CD4-positive, CD25-positive, alpha-beta regulatory T cell (primary cell): ENCODE measurements at places on chromosomes 6 and 20. TPM values are rescaled to one million over a fixed set of nuclear protein-coding genes. Genes with fewer than 3 reads are reported as not detected.
A peak's percentile ranks its signal among the peaks of the same experiment; 100 is the strongest.

DNA sequence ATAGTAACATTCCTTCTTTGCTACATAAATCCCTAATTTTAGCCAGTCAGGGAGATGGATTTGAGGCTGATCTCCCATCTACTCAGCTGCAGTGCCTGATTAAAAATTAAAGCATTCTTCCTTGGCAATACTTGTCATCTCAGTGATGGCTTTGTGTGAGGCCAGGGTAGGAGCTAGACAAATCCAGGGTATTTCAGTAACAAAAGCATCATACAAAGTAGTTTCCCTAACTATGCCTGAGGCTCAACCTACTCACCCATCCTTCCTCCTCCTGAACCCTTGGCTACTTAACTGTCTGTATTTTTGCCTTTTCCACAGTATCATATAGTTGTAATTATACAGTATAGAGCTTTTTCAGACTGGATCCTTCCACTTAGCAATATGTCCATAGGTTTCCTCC is 37.7 kb downstream of the HLA-DRB5 start:
- no peak for DNase-seq
- H3K4me1 ChIP-seq = no peaks in the 10 kb centered on the region
- no peaks in the 10 kb centered on the region for H3K36me3 ChIP-seq
- H3K4me3 ChIP-seq = no peak overlapping the region
- no peak overlapping the region for H3K27ac ChIP-seq

DNA sequence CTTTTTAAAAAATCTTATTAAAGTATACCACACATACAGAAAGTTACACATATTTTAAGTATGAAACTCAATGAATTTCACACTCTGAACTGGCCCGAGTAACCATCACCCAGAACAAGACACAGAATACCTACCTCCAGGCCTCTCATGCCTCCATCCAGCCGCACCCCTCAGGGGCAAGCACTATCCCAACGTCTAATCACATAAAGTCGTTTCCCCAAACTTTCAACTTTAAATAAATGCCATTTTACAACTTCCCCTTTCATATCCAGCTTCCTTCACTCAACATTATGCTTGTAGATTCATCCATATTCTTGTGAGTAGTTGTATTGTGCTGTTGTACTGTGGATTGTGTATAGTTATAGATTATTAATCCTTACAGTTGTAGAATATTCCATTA is 539.1 kb downstream of the CD83 start:
- H3K4me3 ChIP-seq = peak overlapping the region; percentile 22
- H3K27me3 ChIP-seq = peaks cover 3% of the 10 kb centered on the region
- DNase-seq = no peak
- no peak overlapping the region for H3K27ac ChIP-seq
- peaks cover 15% of the 10 kb centered on the region for H3K4me1 ChIP-seq

DNA sequence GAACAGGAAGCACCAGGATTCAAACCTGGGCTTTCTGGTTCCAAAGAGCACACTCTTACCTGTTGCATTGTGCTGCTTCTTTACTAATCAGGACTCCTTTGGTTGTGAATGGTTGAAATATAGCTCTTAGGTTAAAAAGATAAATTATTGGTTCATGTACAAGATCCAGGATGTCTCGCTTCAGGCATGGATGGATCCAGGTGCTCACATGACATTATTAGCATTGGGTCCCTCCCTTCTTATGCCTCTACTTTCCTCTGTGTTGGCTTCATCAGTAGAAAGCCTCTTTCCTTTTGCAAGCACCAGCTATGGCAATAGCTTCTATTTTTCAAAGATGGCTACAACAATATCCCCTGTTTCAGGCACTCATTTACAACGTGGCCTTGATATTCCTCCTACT is 217.7 kb upstream of the SULF2 start:
- H3K27ac ChIP-seq = no peak overlapping the region
- no peaks in the 10 kb centered on the region for H3K27me3 ChIP-seq
- no peaks in the 10 kb centered on the region for H3K36me3 ChIP-seq
- H3K4me1 ChIP-seq = no peaks in the 10 kb centered on the region
- no peak for DNase-seq
- H3K4me3 ChIP-seq = no peak overlapping the region

DNA sequence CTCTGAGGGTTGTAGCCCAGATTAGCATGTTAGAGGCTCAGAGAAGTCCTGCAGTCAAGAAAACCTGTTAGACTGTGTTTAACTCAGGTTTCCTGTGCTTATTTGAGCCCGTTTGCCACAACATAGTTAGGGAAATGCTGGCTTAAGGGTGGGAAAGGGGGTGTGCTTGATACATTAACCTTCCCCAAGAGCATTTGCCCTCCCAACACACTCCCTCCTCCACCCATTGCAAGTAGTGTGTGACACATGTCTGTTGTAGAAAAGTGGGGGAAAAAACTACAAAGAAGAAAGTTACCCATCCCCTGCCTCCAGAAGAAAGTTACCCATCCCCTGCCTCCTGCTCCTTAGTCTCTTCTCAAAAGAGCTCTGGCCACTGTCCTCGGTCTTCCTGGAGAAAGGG is 36.8 kb upstream of the MRPS18A start:
- no peak overlapping the region for H3K27ac ChIP-seq
- no peaks in the 10 kb centered on the region for H3K36me3 ChIP-seq

DNA sequence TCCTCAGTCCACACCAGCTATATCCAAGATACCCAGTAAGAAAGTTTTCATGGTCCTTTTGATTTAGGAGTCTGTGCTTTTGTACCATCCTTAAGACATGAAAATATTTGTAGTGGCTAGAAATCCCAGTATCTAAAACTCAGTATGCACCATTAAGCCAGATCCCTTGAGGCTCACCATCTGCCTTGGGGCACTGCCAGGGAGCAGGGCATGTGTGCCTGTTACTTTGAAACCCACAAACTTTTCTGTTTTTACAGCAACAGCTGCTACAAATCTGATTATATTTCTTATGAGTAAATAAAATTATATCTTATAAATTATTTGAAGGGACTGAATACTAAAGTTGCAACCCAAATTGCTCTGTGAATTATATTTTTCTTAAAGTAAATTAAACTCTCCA is 290.5 kb upstream of the MANEA start:
- no peaks in the 10 kb centered on the region for H3K4me1 ChIP-seq
- no peaks in the 10 kb centered on the region for H3K27me3 ChIP-seq
- no peak overlapping the region for H3K4me3 ChIP-seq
- no peak overlapping the region for H3K27ac ChIP-seq
- DNase-seq = no peak

DNAH8 gene
- 0.05 TPM for total RNA-seq

CCN5 gene
- not detected for total RNA-seq

CPXM1 gene
- total RNA-seq = 1.2 TPM
